ENCODE measurements at places on chromosomes 7 and 10.

DNA sequence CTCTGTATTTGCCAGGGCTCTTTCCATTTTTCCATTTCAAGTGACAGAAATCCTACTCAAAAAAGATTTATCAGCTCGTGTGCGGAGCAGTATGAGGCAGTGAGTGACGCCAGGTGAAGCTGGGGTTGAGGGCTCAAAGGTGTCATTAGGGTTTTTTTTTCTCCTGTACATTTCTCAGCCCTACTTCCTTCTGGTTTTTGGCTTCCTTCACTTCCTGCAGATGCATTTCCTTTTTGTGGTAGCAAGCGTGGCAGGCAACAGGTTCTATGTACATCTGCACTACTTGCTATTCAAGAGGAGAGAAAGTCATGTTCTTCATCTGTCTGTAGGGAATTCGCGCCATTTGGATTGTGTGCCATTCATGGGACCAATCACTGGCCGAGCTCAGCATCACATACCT, 52.8 kb upstream of the AOAH start:
- DNase-seq, result no peak

GRCh38 chr10:44929356-44930255, 18.5 kb downstream of the TMEM72 start:
- DNase-seq, result no peak

DNA sequence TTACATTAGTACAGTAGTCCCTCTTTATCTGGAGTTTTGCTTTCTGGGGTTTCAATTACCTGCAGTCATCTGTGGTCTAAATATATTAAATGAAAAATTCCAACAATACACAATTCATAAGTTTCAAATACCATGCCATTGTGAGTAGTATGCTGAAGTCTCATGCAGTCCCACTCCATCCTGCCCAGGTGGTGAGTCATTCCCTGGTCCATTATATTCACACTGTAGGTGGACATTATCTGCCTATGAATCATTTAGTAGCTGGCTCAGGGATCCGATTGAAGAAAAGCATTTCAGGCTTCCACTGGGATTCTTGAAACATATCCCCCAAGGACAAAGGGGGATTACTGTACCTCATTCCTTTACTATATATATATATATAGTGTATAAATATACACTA, 298.2 kb upstream of the GALNT17 start:
- DNase-seq, result no peak

- DNase-seq, result no peak
These were observed 103.2 kb downstream of the IPMK start for GRCh38 chr10:58164517-58164916.

Measured in left kidney (tissue), 8 donors.